ENCODE measurements at places on chromosomes 5 and 9.

DNA sequence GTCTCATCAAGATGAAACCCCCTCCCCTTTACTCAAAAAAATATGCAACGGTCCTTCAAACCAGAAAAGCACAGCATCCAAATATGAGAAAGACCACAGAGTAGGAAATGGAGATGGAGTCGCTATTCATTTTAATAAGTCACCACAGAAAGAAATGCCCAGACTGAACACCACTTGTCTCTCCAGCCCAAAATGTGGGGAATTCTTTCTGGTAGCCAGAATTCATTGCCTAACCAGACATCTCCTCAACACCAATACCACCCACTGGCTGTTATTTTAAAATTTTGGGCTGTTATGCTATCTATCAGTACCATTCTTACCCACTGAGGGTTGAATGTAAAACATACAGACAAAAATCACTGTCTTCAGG, 100.1 kb downstream of the SUSD1 start:
- no peak for DNase-seq

- no peak for DNase-seq
Observed at GRCh38 chr9:130830231-130830760, 4.8 kb upstream of the ABL1 start.

DNA sequence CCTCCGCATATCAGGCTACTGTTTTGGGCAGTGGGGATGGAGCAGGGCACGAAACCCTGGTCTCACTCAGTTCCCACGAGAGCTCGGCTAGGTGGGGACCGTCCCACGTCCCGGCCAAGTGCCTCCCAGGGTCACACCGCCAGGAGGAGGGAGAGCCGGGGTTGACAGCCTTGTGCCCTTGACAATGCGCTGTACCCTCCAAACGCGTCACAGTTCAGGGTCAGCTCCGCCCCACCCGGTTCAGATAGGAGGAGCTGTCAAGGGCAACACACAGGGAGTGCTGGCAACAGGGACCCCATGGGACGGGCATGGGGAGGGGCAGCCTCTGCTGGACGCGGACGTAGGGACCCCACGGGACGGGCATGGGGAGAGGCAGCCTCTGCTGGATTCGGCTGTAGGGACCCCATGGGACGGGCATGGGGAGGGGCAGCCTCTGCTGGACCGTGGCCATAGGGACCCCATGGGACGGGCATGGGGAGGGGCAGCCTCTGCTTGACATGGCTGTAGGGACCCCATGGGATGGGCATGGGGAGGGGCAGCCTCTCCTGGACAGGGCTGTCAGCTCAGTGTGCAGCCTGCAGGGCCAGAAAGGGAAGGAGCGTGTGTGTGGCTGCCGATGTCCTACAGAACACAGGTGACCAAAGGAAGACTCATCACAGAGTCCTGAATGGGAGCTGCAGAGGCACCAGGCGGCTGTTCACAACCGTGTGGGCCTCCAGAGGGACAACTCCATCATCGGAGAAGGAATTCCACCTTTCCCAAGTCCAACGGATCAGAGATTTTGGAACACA, 29.4 kb downstream of the PNPLA7 start:
- no peak for DNase-seq

DNA sequence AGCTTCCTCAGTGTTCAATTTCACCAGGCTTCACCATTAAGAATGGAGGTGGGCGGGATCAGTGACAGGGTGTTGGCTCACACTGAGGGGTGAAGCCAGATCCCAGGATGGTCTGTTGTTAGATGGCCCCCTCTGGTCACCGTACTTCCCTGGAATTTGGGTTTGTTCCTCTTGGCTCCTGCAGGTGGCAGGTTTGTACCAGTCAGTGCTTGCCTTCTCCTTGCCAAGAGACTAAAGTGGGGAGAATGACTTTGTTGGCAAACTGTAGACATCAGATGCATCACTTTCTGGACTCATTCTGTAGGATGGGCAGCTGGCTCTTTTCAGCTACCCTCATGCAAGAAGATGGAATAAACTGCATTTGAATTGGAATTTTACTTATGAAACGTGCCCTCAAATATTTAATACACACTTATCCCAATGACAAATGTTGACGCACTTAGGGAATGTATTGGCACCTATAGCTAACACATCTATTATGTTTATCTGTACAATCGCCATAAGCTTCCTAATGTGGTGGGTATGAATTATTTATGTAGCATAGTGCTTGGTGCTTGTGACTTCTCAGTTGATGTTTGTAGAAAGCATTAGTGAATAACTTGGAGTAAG, 31.4 kb upstream of the ANKRD55 start:
- no peak for DNase-seq

DNA sequence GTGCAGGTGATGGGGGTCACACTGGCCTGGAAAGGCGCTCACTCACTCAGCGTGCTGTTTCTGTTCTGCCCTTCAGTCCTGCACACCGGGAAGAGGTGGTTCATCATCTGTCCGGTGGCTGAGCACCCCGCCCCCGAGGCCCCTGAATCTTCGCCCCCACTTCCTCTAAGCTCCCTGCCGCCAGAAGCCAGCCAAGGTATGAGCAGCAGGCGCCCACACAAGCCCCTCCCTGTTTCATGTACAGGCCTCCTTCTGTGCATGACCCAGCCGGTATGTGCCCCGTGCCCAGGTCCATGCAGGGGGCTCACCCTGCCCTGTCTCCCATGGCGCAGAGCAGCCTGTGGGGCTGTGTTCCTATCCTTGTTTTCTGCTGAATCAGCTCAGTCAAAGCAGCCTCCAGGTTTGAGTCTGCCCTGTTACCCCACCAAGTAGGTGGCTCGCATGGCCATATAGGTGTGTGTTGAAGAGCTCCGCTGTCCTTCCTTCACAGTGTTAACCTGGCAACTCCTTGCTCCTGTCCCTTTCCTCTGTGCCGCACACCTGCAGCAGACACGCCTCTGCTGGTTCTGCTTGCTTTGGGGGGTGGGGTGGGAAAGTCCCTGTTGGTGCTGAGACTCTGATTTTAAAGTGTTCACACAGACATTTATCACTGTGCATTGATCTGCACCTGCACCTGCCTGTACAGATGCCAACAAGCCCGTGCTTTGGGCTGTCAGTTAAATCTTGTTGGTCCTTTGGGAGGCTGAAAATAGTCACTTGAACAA, 84.8 kb downstream of the WNK2 start:
- no peak for DNase-seq

GRCh38 chr5:173534031-173534430, 82.4 kb downstream of the BOD1 start:
- no peak for DNase-seq

DNA sequence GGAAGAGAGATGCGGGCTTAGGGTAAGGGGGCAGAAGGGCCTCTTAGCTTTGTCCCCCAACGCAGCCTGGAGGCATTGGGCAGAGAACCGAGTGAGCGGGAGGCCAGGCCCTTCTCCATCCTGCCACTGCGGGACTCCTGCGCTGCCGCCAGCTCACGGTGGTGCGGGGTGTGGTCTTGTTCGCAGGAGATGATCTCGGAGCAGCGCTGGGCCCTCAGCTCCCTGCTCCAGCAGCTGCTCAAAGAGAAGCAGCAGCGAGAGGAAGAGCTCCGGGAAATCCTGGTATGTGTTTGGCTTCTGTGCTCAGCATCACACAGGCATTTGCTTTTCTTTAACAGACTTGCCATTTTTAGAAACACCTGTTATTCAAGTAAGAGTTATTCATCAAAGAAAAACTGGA, 41.3 kb downstream of the LRSAM1 start:
- no peak for DNase-seq

DNA sequence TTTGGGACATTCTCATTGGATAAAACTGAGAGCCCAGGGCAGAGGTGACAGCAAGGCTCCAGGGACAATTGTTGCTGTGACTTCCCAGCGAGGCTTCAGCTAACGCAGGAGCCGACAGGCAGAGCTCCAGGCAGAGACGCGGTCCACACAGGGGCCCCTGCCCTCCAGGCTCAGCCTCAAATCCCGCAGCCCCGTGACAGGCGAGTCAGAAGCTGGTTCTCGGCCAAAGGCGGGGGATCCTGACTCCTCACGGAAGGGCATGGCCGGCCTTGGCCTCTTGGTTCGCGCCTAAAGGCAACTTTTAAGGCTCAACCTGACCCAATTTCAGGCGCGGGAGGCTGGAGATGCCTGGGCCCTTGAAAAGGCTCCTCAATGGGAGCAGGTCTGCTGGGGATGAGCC, 21.3 kb downstream of the SLC12A7 start:
- DNase-seq = no peak

GRCh38 chr5:172458976-172459782, 4.9 kb upstream of the SH3PXD2B start:
- DNase-seq = no peak

DNA sequence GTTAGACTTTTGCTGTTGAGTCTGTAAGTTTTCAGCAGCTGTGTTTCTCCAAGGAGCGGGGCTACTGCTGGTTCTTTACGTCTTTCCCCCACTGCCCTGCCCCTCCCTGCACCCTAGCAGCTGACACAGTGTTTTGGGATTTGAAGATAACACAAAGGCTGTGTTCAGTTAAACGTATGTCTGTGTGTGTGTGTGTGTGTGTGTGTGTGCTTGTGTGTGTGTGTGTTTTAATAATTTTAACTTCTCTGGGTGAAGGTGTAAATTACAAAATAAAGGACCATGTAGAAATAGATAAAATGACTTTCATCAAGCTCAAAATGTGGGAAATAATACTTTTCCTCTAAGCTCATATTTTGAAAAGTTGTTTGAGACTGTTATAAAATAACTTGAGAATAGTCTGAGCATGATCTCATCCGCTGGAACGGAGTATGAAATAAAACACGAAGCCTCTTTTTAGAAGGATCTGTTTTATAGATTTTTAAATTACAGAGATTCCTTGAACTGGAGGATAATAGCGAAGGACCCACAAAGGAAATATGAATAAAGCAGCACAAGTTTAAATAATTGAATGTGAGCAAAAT, 10.9 kb downstream of the ABL1 start:
- DNase-seq = no peak

GRCh38 chr5:174307031-174307408, 261.5 kb downstream of the NSG2 start:
- DNase-seq = no peak

- no peak for DNase-seq
Observed at GRCh38 chr5:165525271-165525670, 2019.9 kb downstream of the MAT2B start.

GRCh38 chr5:56763711-56764466, 51.5 kb upstream of the MAP3K1 start:
- DNase-seq = no peak

DNA sequence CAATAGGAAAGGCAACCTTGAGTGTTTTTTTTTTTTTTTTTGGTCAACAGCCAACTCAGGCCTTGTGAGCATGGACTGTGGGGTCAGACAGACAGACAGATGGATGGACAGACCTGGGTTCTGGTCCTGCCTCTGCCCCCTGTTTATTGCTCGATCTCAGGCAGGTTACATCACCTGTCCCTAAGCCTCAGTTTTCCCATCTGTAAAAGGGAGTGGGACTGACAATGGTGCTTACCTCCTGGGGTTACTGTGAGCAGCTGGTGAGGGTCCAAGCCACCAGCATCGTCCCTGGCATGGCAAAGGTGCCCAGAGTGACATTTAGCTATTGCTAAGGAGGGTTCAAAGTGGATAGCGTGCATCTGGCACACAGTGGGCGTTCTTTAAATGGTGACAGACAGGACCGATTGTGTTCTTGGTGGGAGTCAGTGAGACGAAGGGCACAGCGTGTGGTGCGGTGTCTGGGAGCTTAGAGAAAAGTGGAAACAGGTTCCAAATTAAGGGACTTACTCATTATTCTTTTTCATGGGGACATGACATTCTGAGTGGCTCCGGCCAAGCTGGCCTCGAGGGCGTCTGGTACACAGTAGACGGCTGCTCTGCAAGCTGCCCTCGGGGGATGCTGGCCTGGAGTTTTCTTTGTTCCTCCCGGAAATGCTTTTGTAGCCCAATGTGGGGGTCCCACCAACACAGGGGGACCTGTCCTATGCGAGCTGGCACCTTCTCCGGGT, 72.1 kb downstream of the COL27A1 start:
- no peak for DNase-seq

- DNase-seq = no peak
Observed at GRCh38 chr5:60538955-60539866, 160.8 kb downstream of the DEPDC1B start.

- peak; percentile 37 for DNase-seq
Observed at GRCh38 chr5:132103332-132103951, 29.9 kb downstream of the CSF2 start.

DNA sequence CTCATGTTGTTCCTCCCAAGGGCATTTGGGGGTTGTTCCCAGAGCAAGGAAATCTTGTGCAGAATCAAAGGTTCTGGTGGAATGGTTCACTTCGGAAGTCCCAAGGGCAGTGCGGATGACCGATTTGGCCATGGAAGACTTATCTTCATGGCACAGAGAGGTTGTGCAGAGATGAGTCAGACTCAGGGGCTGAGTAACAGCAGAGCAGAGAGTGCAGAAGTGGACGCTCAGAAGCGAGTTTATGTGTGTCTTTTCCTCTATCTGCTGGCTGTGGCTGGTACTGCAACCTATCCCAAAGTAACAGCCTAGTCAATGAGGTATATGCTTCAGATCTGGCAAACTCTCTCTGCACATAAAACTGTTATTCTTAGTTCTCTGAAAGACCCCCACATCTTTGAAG, 118.1 kb downstream of the DPYSL3 start:
- DNase-seq = no peak

- no peak for DNase-seq
Observed at GRCh38 chr9:127095411-127095810, 27.0 kb downstream of the ANGPTL2 start.

- DNase-seq = no peak
Observed at GRCh38 chr5:150580917-150581316, 59.5 kb upstream of the SYNPO start.

- DNase-seq = no peak
Observed at GRCh38 chr5:158164296-158165047, 305.5 kb upstream of the CLINT1 start.

GRCh38 chr5:112186401-112186990, 232.6 kb downstream of the EPB41L4A start:
- DNase-seq = no peak
